Stimulated activated CD4-positive, alpha-beta T cell treated with anti-CD3 and anti-CD28 coated beads, Interleukin-1b, Interleukin-23, amount 100 ng/mL, for 48 hours (primary cell): ENCODE measurements at places on chromosomes 2 and 18.
A peak's percentile ranks its signal among the peaks of the same experiment; 100 is the strongest.

DNA sequence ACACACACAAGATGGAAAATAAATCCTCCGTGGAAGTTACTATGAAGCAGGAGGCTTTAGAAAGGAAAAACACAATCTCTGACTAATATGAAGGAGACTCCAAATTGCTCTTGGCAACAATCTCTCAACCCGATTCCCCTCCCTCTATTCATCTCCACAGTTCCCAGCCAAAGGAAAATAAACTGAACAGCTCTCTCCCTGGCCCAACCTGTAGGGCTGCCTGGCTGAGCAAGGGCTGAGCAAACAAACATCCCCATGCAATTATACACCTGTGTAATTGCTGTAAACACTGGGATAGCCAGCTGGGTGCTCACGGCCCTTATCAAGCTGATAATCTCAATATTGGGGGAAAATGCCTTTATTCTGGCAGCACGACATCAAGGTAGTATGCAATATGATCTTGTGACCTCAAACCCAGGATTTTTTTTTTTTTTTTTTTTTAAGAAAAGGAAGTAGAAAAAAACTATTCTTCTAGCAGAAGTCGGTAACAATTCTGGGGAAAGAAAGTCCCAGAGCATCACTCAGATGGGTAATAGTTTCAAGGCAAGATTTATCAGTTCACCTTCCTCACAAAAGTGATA lies 203.3 kb upstream of the SMAD2 start:
- no peak for DNase-seq

DNA sequence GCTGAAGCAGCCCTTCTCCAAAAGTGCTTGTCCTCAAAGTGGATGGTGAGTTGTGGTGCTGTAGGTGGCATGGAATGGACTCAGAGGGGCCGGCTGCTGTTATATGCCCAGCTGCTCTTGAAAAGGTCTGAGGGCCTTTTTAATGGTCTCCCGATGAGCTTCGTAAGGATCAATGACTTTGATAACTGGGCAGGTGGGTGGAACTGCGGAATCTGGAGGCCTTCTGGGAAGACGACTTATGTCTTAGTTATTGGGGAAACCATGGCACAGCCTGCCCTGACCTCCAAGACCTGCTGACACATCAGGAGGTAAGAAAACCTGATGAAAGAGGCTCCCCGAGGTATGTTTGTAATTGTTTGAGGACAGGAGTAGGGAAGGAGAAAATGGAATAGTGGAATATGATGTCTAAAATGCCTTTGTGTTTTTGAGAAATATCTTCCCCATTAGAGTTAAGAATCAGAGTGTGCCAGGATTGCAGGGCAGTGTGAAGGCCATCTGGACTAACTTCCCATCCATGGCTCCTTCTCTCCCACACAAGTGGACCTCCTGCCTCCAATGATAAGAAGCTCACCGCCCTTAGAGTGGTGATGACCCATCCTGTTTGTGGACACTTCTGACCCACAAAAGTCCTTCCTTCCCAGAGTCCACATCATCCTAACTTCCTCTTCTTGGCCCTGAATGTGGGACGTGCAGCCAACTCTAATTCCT lies 236.1 kb downstream of the FHOD3 start:
- no peak for DNase-seq

GRCh38 chr2:42170619-42171395 lies 1.7 kb downstream of the EML4 start:
- DNase-seq = no peak

DNA sequence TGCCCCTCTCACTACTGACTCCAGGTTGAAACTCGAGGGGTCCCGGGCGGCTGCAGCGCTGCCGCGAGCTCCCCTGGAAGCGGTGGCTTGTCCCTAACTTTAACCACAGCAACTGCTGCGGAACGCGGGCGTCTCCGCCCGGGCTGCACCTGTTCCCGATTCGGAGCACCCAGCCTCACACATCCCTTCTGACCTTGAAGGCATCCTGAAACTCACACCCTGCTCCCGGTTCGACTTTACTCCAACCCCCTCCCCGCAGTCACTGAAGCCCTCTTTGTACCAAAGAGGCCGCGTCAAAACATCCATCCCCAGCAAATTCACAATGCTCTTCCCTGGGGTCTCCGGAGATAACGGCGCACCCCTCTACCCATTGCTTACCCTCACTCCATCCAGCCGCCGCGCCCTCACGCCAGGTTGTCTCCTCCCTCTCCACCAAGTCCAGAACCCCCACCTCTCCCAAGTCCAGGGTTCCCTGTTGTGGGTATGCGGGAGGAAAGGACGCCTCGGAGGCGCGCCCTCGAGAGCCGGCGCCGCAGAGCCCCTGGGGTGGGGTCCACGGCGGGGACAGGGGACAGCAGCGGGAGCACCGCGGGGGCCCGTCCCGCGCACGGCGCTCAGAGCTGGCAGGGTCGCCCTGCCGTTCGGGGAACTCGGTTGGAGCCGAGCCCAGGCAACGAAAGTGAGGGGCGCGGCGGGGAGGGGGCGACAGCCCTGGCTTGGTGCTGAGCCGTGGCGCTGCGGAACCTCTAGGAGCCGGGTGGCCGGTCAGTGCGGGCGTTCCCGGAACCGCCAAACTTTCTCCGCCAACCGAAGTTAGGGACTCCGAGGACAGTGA lies 934 bp downstream of the MYO5B start:
- DNase-seq = no peak

- DNase-seq = no peak
Observed at GRCh38 chr2:104868505-104868866, 14.6 kb downstream of the POU3F3 start.

DNA sequence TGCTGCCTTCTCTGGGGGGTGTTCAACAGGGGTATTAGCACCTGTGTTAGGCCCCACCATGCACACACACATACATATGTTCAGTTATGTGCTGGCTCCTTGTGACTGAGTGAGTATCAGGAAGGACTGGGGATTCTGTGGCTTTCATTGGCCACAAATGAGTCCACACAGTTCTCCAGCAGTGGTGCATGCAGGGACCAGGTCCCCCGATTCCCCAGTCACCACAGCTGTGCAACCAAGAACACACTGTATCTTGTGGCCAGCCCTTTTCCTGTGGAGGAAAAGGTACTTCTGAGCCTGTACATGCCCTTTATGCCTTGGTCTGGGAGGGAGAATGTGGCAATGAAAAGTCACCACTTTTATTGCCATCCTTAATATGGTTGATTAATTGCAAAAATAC lies 74.9 kb upstream of the KLF7 start:
- peak; percentile 49 for DNase-seq

DNA sequence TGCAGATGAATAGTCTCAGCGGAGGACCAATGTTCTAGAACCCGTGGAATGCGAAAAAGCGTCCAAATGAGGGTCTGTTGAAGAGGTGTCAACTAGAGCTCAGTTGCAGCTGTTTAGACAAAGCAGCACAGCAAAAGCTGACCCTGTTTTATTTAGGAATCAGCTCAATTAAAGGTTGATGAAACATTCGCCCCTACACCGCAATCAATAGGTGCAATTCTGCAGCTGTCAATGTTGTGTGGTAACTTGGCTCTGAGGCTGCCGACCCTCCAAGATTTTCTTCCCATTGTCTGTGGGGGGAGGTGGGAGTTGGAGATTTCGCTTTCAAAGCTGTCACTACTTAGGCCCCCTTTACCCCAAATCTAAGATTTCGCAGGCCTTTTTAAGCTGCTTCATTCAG lies 330.0 kb downstream of the ETAA1 start:
- no peak for DNase-seq

GRCh38 chr18:21599585-21600525 lies 649 bp downstream of the ESCO1 start:
- DNase-seq = no peak

GRCh38 chr2:233088972-233089345 lies 28.8 kb downstream of the INPP5D start:
- DNase-seq = no peak
